NCI-H187 treated with DMSO at 0.1 percent for 48 hours (cell line): ENCODE measurements at places on chromosomes 5 and 9.

DNA sequence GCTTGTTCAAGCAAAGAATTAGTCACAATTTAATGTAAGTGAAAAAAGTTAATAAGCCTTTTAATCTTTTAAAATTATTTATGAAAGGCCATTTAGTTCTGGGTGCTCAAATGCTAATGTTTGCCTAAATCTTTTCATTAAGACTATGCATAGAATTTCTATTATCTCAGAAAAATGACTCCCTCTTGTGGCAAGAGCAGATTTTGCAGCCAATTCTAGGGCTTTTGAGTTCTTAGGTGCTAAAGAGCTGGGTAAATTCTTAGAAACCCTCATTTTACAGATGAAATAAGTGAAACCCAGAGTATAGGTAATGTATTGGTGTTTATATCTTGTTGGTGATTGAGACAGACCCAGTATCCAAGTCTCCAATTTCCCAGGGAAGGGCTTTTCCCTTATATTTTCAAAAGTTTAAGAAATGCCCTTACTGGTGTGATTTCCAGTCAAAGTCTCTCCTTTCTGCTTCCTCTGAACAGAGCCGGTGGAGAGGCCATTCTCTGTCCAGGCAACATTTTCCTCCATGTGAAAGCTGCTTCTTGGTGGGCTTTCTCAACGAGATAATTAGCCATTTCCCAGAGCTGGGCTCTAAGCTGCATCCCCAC, 24.1 kb upstream of the PCSK5 start:
- DNase-seq = no peak

DNA sequence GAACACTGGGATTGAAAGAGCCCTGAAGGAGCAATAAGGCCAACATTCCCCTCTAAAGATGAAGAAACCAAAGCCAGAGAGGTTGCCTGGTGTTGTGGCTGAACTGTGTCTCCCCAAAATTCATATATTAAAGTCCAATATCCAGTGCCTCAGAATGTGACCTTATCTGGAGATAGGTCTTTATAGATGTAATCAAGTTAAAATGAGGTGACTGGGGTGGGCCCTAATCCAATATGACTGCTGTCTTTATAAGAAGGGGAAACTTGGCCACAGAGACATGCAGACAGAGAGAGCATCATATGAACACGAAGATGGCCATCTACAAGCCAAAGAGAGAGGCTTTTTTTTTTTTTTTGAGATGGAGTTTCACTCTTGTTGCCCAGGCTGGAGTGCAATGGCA, 66.9 kb upstream of the PLPP1 start:
- no peak for DNase-seq

- DNase-seq = no peak
These were observed 69.0 kb upstream of the ZSWIM6 start for GRCh38 chr5:61263072-61263471.

DNA sequence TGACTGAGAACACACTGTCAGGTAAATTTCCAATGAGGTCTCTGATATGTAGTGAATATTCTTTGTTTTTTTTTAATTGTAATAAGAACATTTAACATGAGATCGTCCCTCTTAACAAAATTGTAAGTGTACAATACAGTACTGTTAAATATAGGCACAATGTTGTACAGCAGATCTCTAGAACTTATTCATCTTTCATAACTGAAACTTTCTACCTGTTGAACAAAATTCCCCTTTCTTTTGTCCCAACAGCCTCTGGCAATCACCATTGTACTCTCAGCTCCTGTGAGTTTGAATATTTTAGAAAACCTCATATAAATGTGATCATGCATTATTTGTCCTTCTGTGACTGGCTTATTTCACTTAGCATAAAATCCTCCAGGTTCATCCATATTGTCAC, 10.6 kb upstream of the PRLR start:
- no peak for DNase-seq

DNA sequence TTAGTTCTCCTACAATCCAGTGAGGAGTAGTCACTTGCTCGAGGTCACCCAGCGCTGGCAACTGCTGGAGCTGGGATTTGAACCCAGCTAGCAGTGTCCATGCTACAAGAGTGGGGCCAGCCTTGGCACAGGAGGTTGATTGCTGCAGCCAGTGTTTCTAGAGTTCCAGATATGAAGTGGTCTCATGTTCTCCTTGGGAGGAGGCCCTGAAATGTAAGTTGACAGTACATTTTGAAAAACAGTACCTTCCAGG, 802 bp downstream of the CCDC107 start:
- DNase-seq = no peak

DNA sequence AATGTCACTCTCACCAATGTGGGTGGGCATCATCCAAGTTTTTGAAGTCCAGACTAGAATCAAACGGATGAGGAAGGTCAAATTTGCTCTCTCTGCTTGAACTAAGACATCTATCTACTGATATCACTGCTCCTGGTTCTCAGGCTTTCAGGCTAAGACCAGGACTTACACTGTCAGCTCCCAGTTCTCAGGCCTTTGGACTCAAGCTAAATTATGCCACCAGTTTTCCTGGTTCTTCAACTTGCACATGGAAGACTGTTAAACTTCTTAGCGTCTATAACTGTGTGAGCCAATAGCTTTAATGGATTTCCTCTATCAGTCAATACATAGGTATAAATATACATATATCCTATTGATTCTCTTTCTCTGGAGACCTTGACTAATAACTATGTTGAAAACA, 35.3 kb downstream of the LYRM7 start:
- DNase-seq = no peak

GRCh38 chr9:122355336-122355875, 15.4 kb upstream of the PTGS1 start:
- DNase-seq = no peak

- DNase-seq = no peak
These were observed 955 bp downstream of the CDH6 start for GRCh38 chr5:31194468-31194813.

GRCh38 chr9:134995792-134996120, 78.0 kb upstream of the FCN1 start:
- DNase-seq = no peak

GRCh38 chr5:5492087-5492933, 69.8 kb downstream of the ICE1 start:
- peak; percentile 29 for DNase-seq

DNA sequence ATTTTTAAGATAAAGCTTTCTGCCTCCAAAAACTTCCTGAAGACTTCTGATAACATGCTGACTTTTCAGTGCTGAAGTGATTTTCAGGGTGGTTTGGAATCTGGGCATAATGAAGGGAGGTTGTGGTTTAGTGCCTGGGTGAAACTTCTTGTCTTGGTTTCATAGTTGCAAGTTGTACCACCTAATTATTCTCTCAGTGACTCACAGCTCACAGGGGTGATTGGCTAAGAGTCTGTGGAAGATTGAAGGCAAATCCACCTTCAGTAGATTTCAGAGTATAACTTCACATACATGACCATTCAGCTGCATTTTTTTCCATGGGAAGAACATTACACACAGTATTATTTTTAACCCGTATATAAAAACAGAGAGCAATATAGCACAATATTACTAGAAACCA, 199.9 kb downstream of the PTTG1 start:
- DNase-seq = no peak

- no peak for DNase-seq
These were observed 382.4 kb downstream of the TMEM167A start for GRCh38 chr5:82694711-82695285.

DNA sequence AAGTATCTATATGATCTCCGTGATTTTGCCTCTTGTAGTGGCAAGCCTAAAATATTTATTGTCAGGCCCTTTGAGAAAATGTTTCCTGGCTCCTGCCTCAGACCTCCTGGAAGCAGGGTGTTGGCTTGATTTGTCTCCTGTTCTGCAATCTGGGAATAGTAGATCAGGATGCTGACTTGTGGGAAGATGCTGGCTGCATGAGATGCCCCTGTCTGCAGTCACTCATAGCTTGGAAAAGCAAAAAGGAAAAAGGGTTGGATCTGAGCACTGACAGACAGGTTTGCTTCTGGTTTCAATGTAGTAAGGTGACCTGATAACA, 16.7 kb downstream of the TJP2 start:
- DNase-seq = no peak

DNA sequence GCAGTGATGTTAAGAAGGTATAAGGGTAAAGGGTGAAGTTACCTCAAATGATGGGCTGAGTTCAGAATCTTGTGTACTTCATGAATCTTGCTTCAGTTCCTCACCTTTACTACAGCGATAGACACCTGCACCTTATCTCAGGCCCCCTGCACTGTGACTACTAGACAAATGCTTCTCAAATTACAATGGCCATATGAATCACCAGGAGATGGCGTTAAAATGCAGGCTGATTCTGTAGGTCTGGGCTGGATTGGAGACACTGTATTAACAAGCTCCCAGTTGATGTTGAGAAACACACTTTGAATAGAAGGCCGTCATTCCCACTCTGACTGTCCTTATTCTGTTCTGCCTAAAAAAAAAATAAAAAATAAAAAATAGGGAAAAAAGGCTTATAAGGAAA, 29.8 kb downstream of the TARS1 start:
- DNase-seq = no peak

- no peak for DNase-seq
These were observed 86.0 kb downstream of the PRDM6 start for GRCh38 chr5:123174916-123175481.

DNA sequence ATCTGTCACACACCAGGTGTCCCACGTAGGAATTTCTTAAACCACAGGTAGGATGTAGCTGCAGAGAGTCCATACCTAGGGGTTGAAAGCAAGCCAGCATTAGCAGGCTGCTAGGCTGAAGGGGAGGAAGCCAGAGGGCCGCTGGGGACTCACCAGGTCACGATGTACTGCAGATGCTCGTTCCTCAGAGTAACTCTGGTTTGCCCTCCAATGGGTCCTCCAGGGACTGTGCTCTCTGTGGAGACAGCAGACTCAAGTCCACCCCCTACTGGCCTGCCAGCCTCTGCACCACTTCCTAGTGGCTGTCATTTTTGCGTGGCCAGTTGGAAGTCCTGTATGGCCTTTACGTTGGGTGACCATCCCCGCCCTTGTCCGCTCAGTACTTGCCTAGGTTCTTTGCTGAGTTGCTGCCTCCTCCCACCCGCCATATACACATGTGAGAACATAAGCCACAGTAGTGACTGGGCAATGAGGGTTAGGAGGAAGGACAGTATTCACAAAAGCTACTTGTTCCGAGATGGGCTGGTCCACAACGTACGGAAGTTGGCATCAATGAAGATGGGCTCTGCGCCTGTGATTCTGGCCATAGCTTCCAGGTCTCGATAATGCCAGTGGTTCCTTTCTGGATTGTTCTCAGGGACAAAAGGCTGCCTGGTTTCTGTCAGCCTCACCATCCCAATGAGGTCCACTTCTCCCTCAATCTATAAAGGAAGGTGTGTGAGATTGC, 4.1 kb downstream of the RPL7A start:
- no peak for DNase-seq

DNA sequence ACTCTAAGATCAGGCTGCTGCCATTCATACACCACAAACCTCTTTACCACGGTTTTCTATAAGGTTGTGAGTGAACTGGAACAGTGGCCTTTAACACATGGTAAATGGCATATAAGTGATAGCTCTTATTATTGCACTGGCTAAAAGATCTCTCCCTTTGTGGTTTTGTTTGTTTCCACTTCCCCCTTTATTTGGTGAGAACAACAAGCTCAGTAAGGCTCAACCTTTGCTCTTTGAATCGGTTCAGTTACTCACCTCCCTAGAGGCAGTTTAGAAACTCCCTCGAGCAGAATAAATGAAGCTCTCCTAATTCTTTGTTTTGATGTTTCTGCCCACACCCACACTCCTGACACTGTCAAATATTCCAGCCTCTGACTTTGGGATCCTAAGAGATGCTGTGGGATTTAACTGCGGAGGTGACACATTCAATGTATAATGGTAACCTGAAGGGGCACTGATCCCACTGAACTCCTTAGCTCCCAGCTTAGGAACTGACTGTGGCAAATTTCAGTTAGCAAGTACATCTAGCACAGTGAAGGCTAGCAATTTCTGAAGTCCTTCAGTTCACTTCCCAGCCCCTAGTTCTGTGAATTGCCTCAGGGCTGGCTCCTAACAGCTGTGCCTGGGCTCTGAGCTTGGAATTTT, 22.5 kb upstream of the RAD23B start:
- DNase-seq = no peak

- DNase-seq = no peak
These were observed 55.0 kb downstream of the FNBP1 start for GRCh38 chr9:129987941-129988340.

GRCh38 chr9:130825351-130825651, 9.8 kb upstream of the ABL1 start:
- DNase-seq = no peak

DNA sequence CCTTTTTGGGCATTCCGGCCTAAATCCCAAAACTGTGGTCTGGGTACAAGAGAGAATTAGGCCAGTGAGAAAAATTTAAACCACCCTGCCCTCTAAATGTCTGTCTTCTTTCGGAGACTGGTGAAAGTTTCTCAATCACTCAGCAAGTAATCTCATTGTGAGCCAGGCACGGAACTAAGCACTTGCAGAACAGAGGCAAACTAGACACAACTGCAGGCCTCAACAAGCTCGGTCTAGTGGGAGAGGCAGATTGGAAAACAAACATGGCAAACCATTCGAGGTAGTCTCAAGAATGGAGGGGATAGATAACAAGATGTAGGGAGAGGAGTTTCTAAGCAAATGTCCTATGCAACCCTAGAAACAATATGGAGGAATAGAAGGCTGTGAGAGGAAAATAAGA, 8.9 kb upstream of the C5orf58 start:
- DNase-seq = no peak

GRCh38 chr5:157911568-157911967, 52.6 kb upstream of the CLINT1 start:
- no peak for DNase-seq

DNA sequence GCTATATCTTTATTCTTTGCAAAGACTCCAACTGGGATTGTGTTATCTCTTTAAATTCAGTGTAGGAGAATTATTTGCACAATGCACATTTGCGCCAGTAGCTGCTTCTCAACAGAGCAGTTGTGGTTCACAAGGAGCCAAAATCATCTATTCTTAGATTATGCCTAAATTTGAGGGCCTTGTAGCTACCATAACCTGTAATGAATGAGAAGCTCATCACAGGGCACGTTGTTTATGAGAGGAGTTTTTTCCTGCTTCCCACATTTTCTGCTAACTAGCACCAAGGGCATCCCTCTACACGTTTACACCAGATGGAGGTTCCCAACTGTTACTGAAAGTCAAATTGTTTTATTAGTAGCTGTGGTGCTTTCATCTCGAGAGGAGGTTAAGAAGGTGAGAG, 322.4 kb downstream of the TMEM161B start:
- DNase-seq = no peak

- DNase-seq = no peak
These were observed 863.4 kb downstream of the DNAH5 start for GRCh38 chr5:13081116-13081515.

DNA sequence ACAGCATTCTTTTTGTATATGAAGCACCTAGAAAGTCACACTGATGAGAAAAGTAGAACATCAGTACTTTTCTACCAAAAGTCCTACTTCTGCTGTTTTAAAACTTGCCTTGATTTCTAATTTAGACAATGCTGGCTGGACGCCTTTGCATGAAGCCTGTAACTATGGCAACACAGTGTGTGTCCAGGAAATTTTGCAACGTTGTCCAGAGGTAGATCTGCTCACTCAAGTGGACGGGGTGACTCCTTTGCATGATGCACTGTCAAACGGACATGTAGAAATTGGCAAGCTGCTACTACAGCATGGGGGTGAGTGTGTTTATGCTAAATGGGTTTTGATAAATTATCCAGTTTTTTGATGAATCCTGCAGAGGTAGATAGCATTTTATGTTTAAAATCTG, 73.5 kb downstream of the SLF1 start:
- DNase-seq = no peak

GRCh38 chr9:88990729-88991065, 571 bp upstream of the S1PR3 start:
- DNase-seq = no peak

GRCh38 chr5:171031977-171032376, 170.2 kb downstream of the RANBP17 start:
- no peak for DNase-seq
